ENCODE measurements at places on chromosomes 1 and 21.

GRCh38 chr1:226370144-226370923 is 37.6 kb downstream of the PARP1 start:
- DNase-seq, result no peak

DNA sequence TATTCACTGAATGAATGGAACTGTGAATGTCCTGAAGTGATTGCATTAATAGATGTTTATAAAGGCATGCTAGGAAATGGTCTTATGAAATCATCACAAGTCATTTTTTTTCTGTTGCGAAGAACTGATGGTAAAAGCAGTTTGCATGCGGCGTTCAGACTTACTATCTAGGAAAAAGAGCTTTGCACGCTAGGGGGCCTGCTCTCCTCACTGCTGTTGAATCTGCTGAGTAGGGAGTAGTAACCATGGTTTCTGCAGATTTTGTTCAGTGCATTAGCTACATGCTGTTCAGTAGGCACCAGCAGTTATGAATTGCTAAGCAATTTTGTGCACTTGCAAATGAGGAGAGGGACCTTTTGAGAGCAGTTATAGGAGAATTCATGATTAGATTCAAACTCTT is 57.9 kb downstream of the CENPF start:
- peak; percentile 23 for DNase-seq

GRCh38 chr1:230147253-230148125 is 80.5 kb downstream of the GALNT2 start:
- no peak for DNase-seq

DNA sequence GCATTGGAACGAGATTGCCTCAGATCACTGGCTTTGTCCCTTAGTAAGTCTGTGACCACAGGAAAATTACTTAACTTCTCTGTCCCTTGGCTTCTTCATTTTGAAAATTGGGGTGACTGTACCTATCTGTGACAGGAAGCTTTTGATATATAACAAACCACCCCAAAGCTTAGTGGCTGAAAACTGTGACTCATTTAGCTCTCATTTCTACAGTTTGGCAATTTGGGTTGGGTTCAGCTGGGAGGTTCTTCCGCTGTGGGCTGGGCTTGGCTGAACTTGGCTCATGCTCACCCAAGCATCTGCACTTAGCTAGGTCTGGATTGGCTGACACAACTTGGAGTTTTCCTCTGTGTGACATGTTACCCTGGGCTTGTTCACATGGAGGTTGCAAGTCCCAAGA is 14.0 kb downstream of the C1orf94 start:
- DNase-seq, result no peak

GRCh38 chr1:57623791-57624538 is 200.1 kb upstream of the DAB1 start:
- DNase-seq, result no peak

DNA sequence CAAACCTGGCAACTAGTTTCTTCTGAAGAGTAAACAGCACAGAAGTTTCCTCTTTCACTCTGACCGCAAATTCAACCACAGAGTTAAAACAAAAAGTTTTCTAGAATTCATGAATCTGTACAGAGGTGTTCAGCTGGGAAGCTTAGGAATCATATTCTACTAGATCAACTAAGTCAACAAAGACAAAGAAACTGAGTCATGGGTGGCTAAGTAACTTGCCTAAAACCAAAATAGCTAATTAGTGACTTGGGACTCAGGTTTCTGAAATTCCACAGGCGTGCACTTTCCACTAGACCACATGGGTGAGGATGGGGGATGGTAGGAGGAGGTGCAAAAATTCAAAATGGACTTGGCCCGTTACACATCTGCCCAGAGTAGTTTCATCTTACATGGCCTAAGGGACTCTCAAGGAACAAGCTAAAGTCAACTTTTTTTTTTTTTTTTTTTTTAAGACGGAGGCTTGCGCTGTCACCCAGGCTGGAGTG is 25.8 kb downstream of the PTPN14 start:
- no peak for DNase-seq

GRCh38 chr1:183989604-183990003 is 47.9 kb downstream of the COLGALT2 start:
- no peak for DNase-seq

DNA sequence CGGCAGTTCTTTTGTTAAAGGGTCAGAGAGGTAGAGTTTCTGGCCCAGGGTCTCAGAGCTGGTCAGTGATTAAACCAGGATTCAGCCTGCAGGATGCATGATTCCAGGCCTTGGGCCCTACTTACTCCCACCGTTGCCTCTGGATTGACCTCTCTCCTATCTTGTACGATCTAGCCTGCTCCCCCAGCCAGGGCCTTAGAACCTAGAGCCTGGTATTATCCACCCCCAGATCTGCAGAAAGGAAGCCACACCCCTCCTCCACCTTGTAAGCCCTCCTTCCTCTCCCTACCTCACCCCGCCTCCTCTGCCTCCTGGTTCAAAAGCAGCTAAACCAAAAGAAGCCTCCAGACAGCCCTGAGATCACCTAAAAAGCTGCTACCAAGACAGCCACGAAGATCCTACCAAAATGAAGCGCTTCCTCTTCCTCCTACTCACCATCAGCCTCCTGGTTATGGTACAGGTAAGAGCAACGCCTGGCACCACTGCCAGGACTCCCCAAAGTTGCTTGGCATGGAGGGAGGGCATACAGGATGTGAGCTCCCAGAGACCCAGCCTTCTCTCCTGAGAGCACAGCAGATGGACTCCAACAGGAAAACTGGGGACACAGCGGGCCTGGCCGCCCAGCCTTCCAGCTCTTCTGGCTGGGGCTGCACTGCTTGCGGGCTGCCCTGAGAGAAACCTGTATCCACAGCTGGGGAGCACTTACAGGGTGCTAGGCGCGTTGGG is at the start of gene CD52:
Gene CD52 (plus strand): TSS at position 347 of the 726 bp plus-strand sequence. CDS start 60 bp downstream, at position 407.
- no peak for DNase-seq

All from nucleus accumbens (tissue), 56 donors.